Nucleus accumbens (tissue), 56 donors: ENCODE measurements at places on chromosomes 5 and 9.

DNA sequence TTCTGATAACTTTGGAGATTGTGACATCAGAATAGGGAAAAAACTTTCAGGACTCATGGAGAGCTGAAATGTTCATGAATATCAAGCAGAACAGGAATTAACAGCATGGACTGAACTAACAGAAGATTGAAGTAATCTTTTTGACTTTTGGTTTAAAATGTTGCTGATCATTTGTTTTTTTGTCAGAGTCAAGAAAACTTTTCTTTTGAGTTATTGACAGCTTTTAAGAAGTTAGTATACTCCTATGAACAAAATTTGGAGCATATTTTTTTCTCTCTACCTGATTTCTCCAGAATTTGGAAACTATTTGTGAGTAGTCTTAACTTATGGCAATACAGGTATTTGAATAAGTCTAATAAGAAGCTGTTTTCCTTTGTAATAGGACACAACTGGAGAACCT lies 244.3 kb upstream of the KLF9 start:
- DNase-seq, result no peak

DNA sequence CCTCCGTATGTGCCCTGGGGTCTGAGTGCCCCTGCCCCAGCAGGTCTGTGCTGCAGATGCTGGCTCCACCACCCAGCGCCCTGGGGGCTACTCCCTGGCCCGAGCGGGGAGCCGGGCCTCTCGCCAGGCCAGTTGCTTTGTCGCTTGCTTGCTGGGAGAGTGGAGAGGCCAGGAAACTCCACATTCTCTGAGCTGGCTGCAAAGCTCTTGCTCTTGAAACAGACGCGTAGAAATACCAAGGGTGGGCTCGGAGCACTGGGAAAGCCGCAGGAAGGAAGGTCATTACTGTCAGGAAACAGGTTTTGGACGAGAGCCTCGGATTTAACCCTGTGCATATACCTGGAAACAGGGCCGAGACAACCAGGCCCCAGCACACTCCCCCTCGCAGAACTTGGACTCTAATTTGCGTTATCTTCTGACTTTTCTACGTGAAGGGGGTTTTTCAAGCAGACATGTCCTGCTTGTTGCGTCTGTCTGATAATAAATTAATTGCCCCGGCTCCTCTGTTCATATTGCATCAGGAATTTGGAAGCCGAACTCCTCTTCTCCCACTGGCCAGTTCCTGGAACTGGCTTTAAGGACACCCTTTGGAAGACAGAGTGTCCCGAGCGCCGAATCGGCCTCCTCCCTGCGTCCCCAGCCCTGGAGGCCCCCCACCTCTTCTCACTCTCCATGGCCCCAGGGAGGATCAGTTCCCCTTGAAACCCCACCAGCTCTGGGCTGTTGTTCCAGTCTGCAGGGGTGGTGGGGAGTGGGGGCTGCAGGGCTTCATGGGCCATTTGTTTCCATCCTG lies 11.2 kb downstream of the ADAMTSL2 start:
- no peak for DNase-seq

DNA sequence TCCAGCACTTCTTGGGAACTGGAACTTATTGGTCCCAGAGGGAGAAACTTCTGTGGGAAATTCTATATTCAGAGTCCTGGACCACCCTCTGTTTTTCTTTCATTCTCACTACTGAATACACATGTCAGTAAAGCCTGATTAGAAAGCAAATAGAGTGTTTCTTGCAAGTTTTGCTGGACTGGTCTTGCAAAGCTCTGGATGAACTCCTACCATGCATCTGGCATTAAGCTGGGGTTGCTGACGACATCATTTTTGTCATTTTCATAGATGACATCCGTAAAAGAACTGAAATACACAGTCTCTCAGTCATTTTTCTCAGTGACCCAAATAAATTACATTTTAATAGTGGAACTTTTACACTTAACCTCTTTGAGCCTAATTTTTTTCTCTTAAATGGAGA lies 283.2 kb downstream of the DMAC1 start:
- no peak for DNase-seq

GRCh38 chr5:180235846-180236245 lies 26.8 kb upstream of the RASGEF1C start:
- no peak for DNase-seq

GRCh38 chr5:173180331-173180730 lies 36.0 kb downstream of the BNIP1 start:
- DNase-seq, result no peak

DNA sequence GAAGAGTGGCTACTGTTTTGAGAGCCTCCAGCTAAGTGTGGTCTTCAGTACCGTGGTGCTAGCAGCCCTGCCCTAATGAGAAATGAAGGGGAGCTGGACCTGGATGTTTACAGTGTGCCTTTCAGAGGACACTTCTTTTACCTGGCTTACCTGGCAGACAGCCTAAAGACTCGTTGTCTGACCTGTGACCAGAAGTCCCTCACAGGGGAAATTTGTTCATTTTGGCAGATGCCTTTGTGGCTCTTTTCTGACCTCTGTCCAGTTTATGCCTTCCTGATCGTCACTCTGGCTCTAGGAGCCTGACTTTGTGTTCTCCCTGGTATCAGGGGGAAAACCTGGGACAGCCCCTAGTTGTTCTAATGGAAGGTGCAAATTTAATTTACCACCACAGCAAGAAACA lies 475.1 kb downstream of the DMRTA1 start:
- no peak for DNase-seq

GRCh38 chr5:39224196-39224761 lies 4.9 kb upstream of the FYB1 start:
- no peak for DNase-seq

GRCh38 chr5:10655972-10656830 lies 92.3 kb downstream of the ANKRD33B start:
- no peak for DNase-seq

DNA sequence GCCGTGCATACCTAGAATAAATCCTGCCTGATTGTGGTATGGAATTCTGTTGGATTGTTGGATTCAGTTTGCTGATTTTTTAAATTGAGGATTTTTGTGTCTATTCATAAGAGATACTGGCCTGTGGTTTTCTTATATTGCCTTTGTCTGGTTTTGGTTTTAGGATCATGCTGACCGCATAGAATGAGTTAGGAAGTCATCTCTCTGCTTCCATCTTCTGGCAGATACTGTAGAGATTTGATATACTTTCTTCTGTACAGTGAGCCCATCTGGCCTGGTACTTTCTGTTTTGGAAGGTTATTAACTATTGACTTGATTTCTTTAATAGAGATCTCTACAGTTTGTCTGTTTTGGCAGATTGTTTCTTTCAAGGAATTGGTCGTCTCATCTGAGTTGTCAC lies 14.7 kb downstream of the CEP72 start:
- DNase-seq, result no peak

DNA sequence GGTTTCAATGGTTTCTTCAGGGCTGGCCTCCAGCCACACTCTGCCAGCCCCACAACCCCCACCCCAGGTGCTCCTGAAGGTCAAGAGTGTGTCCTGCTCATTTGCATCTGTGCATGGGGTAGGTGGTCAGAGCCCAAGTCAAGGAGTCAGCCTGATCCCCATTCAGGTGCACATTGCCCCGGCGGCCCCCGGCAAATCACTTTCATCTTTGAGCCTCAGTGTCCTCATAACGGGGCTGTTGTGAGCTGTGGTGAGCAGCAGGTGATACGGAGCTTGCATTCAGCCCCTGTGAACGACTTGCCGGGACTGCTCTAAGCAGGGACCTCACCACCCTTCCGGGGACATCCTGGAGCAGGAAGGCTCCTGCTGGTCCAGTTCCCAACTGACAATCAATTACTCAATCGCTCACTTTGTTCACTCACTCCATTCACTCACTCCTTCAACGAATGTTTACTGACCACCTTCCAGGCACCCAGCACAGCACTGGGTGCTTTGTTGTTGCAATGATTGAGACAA lies 93.2 kb upstream of the CPEB4 start:
- no peak for DNase-seq

DNA sequence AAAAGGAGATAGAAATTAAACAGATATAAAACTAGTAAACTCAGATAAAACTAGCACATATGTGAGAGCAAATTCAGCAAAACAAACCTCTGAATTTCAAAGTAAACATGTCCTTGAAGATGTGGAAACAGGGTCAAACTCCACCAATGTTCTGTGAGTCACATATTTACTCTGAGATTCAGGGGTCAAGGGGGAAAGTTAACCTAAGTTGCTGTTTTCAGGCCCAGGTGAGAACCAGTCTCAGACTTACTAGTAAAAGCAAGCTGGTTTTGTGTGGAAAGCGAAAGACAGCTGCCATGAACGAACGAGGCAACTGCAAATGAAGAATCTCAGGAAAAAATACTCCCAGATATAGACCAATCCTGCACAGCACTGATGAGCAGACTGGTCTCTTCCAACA lies 29.0 kb downstream of the PSMB7 start:
- DNase-seq, result no peak

DNA sequence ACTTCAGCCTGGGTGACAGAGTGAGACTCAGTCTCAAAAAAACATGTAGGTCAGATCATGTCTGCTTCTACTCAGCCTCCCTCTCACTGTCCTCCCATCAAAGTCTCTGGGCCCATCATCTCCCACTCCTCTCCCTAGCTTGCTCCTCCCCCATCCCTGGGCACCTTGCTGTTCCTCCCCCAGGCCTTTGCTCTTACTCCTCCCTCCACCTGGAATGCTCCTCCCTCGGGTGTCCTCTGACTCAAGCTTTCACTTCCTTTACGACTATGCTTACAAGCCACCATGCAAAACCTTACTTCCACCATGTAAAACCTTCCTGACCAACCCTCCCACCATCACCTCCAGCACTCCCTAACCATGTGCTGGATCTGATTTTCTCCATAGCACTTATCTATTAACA lies 51.5 kb downstream of the MTMR12 start:
- no peak for DNase-seq
